ENCODE measurements at places on chromosomes 1 and 21.

- DNase-seq, result no peak
Observed at GRCh38 chr1:83512373-83513193, 486.3 kb downstream of the TTLL7 start.

- DNase-seq, result peak; percentile 6
Observed at GRCh38 chr1:32100807-32101708, 6.8 kb upstream of the KPNA6 start.

DNA sequence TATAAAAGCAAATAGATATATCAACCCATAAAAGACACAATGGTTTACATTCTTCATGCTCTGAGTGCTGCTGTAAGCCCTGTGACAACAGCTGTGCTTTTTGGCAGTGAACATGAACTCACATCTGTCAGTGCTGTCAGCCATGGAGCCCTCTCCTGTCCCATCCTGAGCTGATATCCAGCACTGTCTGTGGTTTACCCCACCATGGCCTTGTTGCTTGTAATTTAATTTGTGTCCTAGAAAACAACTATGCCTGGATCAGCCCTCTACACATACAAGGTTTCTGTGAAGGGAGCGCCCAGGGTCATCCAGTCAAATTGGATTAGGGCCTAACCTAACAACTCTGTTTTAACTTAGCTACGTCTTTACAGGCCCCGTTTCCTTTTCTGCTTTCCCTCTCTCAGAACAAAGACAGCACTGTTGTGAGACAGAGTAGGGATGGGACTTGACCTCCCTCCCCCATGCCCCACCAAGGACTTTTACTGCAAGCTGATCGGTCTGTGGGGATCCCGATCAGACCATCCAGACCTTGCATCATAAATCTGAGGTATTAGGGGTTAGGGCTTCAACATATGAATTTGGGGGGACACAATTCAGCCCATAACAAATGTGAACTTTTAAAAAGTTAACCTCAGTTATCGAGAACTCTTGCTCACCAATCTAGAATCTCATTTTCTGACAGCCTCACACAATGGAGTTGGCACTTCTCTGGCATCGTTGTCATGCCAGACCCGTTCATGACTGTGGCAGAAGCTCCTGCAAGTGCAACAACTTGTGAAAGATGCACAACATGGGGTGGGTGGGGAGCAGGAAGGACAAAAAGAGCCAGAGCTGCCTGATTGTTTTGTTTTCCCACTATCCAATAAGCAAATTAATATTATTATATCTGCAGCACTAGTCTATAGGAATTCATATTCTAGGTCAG lies 16.4 kb upstream of the SLC44A3 start:
- DNase-seq, result no peak

DNA sequence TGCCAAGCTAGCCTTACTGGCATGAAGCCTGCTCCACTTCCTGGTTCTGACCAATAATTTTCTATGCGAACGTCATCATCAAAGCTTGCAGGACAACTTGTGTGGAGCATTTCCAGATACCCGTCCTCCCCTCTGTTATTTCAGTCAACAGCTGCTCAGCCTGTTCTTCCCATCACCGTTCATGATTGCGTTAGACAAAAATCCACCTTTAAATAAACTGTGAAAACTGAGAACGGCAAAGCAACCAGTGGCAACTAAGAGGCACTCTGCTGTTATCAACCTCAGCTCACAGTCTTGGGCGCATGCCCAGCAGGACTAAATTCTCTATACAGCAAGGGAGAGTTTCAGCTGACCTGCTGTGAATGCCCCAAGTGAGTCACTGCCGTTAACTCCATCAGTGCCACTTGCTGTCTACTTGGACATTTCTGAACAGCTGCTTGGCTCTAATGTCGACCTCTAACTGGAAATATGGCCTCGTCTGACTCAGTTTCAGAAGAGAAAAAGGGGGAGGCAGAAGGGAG lies 207.4 kb upstream of the RUNX1 start:
- DNase-seq, result peak; percentile 48

- no peak for DNase-seq
Observed at GRCh38 chr1:244011271-244011670, 39.8 kb upstream of the ZBTB18 start.

DNA sequence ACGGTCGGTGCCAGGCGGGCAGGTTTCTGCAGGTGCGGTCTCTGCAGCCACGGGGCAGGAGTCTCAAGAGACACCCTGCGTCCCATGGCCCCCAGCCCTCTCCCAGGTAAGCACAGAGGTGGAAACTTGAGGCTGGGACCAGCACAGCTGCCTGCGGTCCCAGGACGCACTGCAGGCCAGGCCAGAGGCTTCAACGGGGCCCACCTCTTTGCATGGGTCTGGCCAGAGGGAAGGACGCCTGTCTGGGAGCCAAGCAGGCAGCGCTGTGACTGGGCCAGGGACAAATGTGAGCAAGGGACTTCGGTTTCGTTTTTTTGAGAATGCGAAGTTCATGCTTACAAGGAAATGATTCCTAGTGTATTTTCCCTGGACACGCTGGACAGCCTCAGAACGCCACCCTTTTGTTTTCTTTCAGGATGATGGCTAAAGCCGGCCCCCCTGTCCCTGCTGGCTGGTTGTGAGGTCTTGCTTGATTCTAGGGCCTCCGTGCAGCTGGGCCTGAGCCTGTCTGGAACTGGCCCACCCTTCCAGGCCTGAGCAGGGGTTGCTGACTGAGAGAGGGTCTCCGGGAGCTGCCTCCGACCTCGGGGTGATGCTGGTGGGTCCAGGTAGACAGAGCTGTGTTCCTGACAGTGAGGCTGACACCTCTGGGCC lies 38.3 kb downstream of the MORN1 start:
- no peak for DNase-seq

GRCh38 chr1:40454873-40455272 lies 4.6 kb downstream of the ZFP69B start:
- no peak for DNase-seq
